ENCODE measurements at places on chromosomes 1 and 21.

GRCh38 chr1:209569455-209570207 is 13.9 kb upstream of the CAMK1G start:
- peak; percentile 79 for DNase-seq

GRCh38 chr1:23979881-23980727 is at the start of gene SRSF10:
Gene SRSF10, minus strand, starts transcription at chr1:23980327. Its CDS starts 72 bp downstream, at chr1:23980255.
- DNase-seq: peak; percentile 99

GRCh38 chr1:36448530-36449056 is 1.7 kb downstream of the OSCP1 start:
- no peak for DNase-seq

DNA sequence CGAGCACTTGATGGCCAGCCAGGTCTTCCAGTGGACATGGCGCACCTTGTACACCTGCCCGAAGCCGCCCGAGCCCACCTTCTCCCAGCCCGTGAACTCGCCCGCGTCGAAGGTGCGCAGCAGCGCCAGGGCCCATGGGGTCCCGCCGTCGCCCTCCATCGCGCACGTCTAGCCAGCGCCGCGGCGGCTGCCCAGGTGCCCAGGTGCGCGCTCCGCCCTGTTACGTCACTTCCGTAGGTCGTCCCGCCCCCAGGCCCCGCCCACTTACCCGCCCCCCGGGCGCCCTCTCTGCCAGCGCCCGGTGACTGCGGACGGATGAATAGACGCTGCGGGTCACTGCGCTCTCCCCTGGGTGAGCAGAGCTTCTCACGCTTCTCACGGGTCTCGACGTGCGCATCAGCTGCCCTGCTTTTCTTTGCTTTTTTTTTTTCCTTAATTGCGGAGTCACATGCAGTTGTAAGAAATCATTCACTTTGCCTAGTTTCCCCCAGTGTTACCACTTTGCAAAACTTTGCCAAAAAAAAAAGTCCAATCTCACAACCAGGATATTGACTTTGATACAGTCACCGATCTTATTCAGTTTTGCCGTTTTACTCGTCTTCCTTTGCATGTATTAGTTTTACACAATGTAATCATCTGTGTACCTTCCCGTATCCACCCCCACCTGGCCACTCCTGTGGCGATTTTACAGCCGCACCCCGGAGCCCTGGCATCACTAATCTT is at the start of gene RIPK4:
Gene RIPK4 (minus strand): TSS at position 170 of the 723 bp plus-strand sequence. CDS start 11 bp downstream, at position 159.
- no peak for DNase-seq

DNA sequence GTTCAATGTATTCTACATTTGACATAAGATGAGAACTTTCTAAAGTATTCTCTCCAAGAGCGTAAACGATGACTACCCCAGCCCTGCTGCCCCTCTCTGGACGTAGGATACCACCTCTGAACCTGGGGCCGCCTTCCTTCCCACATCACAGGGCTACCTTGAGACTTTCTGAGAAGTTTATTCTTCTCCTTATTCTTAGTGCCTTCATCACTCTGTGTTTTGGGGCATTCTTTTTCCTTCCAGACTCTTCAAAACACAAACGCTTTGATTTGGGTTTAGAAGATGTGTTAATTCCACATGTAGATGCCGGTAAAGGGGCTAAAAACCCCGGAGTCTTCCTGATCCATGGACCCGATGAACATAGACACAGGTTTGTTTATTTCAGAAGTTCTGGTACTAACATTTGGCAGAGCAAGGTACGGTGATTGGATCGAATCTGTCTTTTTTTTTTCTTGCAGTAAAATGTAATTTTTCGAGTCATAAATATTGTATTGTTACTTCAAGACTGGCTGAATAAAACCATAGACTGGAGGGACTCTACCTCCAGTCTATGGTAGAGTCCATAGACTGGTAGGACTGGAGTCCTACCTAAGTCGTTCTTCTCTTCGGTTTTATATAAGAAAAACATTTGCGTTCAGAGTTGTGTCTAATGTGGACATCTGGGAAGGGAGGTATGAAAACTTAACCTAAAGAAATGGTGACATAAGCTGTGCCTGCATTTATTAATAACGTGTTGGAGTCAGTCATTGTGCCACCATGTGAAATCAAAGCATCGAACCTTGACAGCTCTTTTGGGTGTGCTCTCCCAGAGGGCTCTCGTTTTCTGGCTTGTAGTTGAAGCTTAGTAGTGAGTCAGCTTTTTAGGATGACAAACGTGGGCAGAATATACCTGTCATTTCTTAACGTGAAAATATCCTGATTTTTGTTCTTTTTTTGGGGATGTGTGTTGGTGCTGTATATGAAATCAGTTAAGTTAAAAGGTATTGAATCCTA is 1.2 kb downstream of the MAN1A2 start:
- DNase-seq: no peak

DNA sequence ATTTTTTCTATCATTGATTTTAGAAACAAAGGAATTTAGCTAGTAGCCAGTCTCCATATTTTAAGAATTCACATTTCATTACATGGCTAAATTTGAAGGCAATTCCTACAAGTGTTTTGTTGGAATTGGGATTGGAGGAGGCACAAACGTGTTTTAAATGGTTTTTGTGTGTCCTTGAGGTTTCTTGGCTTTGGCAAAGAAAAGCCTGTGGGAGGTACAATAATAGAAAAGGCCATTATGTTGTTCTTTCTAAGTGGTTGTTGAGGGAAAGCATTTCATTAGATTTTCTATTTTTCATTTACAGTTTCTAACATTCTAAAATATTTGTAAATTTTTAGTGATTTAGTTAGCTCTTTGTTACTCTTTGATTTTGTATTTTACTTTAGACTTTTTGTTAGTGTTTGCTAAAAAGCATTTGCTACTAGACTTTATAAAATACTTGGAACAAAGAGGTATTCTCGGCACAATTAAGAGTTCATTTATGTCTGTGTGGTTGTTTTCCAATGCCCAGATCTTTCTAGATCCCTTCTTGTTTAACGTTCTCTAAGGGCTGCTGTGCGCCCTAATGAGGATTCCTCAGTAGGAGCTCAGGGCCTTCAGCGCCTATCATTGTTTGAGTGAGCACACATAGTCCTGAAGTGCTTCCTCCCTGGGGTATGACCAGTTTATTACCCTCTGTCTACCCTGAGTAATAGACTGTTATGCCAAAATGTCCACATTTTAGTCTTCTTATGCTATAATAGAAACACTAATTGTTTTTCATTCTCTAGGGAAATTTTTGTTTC is 70.0 kb upstream of the KIAA1614 start:
- no peak for DNase-seq

DNA sequence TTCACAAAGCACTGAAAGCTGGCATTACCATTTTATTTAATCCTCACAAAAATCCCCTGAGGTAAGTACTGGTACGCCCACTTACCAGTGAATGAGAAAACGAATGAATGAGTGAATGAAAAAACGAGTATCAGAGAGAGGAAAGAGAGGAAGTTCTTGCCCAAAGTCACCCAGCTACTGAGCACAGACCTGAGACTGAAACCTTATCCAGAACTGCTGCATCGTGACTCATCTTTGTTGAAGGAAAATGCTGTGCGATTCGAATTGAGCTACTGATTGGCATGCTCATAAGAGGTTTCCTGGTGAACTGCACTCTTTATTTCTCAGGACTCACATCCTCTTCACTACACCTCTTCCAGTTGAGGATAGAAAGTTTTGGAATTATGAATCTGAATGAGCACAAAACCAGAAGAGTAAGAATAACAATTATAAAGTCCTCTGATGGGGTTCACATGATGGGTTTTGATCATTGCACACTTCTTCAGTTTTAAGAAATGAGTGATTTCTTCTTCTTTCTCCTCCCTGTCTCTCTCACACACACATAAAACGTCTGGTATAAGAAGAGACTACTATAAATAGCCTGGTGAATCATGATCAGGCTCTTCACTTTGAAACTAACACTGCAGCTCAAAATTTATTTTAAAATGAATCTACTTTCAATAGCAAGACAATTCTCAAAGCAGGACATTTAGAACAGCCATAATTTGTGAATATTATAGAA is 32.1 kb downstream of the IL12RB2 start:
- peak; percentile 17 for DNase-seq

DNA sequence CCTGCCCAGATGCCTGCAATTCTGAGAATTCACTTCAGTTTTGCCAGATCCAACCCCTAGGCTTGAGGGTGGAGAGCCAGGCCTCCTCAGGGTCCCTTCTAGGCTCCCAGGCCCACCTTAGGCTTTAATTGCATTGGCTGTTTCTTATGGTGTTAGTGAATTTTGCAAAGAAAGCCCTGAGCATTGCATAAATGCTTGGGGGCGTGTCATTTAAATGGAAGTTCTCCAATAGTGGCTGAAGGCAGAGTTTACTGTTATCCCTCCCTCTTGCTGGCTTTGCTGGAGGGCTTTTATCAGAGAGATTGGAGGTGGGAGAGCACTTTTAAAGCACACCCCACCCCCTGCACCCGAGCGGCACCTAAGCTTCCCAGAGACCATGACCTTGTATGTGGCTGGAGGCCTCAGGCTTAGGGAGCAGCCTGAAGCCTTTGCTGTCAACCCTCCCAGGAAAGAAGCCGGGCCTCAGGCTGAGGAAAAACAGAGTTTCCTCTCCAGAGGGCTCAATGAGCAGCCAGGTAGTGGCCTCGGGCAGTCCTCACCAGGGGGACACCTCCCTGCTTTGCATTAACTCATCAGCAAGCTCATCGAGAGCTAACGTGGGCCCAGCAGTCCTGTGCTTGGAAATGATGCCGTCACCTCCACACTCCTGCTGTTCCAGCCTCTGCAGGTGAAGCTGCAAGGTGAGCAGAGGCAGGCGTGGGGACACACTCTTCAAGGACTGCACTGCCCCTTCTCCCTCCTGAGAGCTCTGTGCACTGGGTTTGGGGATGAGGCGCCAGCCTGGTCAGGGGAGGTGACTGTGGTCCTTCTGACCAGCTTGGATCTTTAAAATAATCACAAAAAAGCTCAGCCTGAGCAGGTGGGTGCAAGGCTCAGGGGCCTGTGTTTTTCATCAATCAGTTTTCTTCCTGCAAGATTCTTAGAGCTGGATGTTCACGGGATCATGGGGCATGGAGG is 58.0 kb downstream of the STUM start:
- no peak for DNase-seq

DNA sequence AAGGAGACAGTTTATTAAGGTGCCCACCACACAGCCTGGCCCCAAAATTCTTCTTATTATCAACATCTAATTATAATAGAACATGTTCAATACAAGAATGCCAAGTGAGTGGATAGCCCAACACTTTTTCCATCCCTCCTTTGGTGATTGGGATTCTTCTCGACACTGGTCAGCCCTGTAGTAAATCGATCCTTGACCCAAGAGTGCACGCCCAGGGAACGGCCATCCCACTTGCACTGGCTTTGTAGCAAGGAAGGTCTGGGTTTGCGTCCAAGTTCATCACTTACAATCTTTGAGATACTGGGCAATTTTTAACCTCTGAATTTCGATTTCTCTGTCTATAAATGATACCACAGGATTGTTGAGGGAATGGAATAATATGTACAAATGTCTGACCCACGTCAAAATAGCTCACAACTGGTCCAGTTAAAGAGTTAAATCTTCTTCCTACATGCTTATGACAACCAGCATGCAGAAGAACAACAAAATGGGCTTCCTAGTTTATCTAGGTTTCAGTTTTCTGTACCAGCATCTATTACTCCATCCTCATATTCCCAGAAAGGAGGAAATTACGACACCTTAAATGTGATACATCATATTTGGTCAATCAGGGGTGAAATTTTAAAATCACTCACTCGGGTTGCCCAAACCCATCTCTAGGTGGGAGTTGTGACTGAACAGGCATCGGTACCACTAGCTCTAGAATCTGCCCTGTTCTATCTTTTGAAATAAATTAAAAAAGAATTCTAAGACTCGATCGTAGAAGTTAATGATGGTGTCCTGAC is 161.8 kb downstream of the CLIC6 start:
- no peak for DNase-seq

- DNase-seq: no peak
These were observed 12.4 kb upstream of the THRAP3 start for GRCh38 chr1:36211841-36212240.

- DNase-seq: no peak
These were observed 30.1 kb downstream of the DOP1B start for GRCh38 chr21:36186506-36187399.

DNA sequence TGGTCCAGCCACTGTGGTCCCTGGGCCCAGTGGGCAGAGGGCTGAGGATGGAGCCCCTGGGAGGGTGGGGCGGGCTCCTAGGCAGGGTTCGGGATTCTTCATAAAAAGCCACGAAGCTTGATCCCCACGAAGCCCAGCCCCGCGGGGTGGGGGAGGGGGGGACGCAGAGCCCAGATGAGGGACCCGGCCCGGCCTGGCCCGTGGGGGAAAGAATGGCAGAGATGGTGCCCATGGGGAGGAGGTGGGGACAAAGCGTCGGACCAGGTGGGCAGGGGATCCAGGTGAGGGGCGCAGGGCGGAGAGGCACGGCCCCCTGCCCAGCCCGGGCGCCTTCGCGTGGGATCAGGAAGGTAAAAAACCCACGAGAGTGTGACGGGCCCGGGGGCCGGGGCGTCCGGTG is 6.0 kb upstream of the SMIM12 start:
- DNase-seq: no peak

DNA sequence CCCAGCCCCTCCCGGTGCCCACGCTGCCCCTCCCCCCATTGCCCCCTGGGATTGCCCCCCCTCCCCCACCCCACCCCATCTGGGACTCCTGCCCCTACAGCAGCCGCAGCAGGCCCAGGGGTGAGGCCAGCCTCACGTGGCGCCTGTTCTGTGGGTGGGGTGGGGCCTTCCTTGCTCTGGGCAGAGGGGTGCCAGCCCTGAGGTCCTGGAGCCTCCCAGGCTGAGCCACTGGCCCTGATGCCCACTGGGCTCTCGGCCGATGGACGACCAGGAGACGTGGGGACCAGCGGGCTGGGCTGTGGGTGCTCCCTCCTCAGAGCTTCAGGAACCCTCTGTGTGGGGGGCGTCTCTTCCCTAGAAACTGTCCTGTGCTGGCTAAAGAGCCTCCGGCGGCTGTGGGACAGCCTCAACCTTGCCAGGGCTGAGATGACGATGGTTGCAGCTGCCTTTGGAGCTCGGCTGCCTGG is 5.8 kb upstream of the C1orf159 start:
- DNase-seq: no peak

DNA sequence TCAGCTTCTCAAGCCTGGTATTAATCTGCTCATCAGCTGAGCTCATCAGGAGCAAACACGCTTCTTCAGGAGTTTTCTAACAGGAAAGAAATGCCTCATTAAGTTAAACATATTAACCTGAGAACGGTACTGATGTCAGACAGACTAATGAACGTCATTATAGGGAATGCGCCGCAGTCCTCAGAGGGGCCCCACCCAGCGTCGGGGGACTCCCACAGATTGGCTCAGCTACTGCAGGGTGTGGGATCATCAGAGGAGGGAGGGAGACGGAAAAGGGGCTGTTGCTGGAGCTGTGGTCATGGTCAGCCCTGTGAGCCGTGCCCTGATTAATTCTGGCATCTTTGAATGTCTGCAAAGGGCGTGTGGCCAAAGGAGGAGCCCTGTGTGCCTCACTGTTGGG is 348.5 kb downstream of the PTPRU start:
- DNase-seq: no peak

- no peak for DNase-seq
These were observed 7.8 kb upstream of the LRRC8D start for GRCh38 chr1:89812992-89813391.

GRCh38 chr1:13801655-13802486 is 101.9 kb downstream of the PRDM2 start:
- DNase-seq: no peak

DNA sequence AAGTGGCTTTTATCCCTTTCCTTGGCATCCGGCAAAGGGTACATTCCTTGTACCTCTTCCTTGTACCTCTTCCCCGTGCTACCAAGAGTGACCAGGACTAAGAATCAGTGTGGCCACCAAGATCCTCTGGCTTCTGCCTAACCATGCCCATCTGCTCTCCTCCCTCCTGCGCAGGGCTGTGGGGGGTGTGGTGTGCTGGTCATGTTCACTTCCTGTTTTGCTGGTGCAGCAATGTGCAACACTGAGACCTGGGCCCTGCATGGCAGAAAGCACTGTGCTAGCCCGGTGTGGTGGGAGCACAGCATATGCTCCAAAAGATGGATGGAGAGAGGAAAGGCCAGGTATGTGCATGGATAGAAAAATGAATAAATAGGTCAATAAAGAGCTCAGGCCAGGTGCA is 33.3 kb upstream of the TENT5C start:
- no peak for DNase-seq

Data from head of caudate nucleus (tissue), 42 donors.